ENCODE measurements at places on chromosomes 1 and 21. TPM values are rescaled to one million over a fixed set of nuclear protein-coding genes. Genes with fewer than 3 reads are reported as not detected.

Gene FOXD2
- polyA plus RNA-seq: 4.2 TPM

Gene FPGT
- polyA plus RNA-seq: 6.1 TPM

GRCh38 chr21:43609501-43610340, 49.6 kb downstream of the HSF2BP start:
- DNase-seq: no peak

DNA sequence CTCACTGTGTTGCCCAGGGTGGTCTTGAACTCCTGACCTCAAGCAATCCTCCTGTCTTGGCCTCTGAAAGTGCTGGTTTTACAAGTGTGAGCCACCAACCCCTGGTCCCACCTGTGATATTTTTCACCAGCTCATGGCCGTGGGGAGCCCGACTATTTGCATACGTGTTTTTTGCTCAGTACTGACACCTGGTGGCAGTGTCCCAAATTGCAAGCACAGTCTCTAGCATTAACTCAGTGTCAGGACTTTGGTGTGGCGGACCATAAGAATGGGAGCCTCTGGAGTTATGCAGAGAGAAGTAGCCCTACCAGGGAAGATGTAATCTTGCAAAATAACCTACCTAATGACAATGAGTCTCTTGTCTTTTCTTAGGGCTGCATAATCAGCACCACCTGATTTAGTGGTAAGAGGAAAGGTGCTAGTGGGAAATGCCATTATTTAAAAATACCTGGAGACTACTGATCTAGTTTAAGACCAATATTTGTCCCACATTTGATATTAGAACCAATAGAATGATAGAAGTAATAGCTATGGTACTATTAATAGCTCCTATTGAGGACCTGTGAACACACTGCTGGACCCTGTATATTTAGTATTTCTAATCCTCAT, 305.4 kb downstream of the DISC1 start:
- no peak for DNase-seq

DNA sequence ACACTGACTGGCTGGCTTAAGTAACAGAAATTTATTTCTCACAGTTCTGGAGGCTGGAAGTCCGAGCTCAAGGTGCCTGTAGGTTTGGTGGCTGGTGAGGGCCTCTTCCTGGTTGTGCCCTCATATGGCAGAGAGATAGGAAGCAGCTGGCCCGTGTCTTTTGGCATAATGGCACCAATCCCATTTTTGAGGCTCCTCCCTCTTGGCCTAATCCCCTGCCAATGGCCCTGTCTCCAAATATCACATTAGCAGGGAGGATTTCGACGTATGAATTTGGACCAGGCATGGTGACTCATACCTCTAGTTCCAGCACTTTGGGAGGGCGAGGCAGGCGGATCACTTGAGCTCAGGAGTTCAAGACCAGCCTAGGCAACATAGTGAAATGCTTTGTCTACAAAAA, 37.4 kb downstream of the AGPAT3 start:
- peak; percentile 36 for DNase-seq

DNA sequence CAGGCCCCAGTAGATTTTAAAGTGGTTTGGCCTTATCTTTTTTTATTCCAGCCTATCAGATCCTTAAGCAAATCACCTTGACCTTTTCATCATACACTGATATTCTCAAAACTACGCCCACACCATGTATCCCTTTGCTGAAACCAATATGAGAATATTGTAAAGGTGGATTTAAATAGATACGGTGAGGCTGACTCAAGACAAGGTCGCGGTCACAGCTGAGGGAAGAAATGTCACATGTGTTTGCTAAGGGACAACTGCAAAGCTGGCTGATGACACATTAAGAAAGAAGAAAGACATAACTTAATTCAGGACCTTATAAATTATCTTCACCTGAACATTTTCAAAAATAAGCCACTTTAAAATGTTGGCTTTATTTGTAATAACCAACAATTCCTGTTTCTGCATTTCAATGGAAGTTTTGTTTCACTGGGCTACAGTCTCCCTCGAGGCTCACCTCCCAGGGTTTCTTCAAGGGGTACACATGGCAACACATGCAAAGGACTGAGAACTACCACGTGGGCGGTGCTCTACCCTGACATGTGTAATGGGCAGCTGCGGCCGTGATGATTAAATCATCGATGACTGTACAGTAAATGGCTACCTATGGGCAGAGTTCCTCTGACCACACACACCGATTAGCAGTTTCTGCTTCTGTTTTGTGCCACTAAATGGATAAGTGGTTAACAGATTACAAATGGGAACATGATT, 189.5 kb downstream of the SIPA1L2 start:
- DNase-seq: no peak
